ENCODE measurements at places on chromosomes 2 and 18.

DNA sequence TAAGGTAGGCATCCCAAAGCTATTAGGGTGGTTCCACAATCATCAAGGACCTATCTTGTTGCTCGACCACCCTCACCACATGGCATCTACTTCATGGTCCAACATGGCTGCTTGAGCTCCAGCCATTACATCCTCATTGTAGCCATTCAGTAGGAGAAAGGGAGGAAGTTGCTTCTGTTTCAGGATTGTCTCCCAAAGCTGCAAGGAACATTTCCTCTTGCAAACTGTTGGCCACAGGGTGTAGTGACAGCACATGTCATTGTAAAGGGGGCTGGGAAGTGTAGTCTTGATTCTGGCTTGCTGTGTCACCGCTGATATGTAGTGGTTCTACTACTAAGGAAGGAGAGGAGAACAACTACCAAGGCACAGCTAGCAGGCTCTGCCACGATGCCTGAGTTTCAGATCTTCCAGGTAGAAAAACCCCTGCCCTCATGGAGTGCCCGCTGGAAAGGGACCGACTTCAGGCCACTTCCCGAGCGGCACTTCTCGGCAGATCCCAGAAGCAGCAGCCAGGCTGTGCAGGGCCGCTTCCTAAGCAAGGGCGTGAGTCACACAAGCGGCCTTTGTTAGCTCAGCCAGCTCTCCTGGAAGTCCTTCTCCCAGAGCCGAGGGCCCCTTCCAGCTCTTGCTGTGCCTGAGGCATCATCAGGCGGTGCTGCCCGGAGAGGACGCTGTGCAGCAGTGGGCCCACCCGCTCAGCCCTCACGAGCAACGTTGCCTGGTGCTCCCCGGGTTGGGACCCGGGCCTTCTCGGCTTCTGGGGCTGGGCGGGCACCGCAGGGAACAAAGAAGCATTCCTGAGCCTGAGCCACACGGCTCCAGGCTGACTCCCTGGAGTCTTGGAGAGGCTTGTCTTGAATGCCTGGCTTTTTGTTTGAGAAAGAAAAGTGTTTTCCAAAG is 58.2 kb downstream of the HS6ST1 start:
- no peak for DNase-seq

GRCh38 chr2:231660860-231661259 is 47.5 kb upstream of the PTMA start:
- no peak for DNase-seq

DNA sequence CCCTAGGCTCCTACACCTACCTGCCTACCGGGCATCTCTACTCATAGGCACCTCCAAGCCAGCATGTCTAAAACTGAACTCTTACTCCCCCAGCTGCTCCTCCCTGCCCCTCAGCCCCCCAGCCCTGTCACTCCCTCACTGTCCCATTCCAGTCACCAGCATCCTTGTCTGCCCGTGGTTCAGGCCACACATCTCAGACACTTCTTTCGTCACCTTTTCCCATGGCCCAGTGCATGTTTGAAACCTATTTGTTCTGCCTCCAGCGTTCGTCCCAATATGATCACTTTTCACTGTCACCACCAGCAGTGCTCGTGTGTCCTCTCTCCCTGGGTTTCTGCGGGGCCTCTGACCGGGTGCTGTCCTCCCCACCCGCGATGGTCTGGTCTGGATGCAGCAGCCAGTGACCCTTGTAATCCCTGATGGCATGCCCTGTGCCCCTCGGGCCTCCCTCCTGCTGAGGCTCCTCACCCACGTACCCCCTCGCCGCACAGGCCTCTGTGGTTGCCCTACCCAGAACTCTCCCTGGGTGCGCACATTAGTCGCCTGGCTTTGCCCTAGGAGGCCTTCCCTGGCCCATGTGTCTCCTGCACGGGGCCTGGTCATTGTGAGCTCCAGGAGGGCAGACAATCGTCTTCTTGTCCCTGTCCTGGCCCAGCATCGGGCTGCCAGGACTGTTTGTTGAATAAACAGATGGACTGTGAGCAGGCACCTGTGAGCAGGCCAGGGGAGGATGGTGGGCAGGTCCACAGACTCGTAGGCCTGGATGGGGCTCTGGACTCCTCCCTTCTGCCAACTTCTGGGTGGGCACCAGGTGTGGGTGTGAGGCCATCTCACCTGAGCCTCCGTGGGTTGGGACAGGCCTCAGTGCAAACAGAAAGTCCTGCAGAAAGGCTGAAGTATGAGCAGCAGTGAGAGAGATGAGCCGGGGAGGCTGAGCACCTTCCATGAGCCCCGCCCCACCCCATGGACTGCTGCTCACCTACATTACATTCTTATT is 15.5 kb downstream of the LDLRAD4 start:
- DNase-seq: no peak

DNA sequence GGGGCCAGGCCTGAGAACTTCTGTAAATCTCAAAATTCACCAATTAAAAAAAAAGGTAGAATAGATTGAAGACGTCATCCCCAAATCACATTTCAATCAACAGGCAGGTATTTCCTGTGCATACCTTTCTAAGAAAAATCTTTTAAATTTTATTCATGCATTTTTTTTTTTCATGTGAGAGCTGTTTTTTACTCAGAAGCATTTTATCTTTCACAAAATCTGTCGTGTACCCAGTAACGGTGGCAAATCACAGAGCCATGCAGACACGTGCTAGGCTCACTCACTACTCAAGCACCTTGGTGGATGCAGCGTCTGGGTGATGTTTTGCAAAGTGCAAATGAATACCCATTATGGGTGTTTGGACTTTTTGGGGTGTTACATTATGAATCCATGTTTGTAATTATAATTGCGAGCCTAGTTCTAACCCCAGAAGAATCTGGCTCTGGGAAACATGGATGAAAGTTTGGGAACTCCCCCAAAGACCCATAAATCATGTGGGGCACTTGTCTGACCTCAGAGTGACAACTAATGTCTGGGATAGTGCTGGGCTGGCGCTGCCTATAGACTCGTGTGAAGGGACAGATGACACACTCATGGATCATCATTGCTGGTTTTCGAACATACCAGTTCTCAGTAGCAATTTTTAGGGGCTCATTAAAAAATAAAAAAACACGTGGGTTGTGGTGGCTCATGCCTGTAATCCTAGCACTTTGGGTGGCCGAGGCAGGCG is 335.2 kb downstream of the LPIN1 start:
- DNase-seq: no peak

DNA sequence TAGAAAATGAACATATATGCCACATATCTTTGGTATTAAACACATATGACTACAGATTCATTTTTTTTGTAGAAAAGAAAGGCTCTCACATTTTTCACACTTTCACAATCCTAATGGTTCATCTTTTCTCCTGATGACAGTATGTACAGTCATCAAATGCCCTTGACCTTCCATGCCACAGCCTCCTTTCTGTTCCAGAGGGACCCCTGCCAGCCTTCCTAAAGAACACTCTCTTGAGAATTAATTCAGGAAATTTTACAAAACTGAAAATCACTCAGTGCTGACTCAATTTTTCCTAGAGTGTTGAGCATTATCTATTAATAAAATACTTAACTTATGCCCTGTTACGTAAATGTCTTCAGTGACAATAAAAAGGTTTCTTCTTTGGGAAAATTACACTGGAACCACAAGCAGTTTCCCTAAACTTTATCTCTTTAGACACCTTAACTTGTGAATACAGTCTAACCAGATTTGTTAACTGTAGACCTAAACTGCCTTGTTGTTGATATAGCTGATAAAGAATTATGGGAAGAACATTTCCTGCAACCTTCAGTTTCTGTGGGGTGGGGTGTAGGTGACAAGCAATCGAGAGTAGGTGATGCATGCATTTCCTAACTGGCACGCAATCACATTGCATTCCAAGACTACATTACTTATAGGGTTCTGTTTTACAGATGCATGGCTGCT is 15.3 kb upstream of the ACOXL start:
- DNase-seq: no peak

GRCh38 chr2:131056932-131057287 is 36.4 kb downstream of the FAM168B start:
- DNase-seq: no peak

GRCh38 chr2:204074456-204074855 is 137.9 kb downstream of the ICOS start:
- no peak for DNase-seq

GRCh38 chr2:185179743-185180142 is 558.9 kb upstream of the FSIP2 start:
- DNase-seq: no peak

GRCh38 chr18:56575819-56576663 is 62.4 kb downstream of the TXNL1 start:
- DNase-seq: no peak

GRCh38 chr2:1162768-1163584 is 212.3 kb downstream of the SNTG2 start:
- DNase-seq: no peak

GRCh38 chr2:74578408-74578807 is 23.9 kb downstream of the DOK1 start:
- no peak for DNase-seq

GRCh38 chr2:235514627-235515363 is 21.0 kb downstream of the AGAP1 start:
- no peak for DNase-seq

- DNase-seq: no peak
Observed at GRCh38 chr18:28714498-28714897, 537.6 kb upstream of the CDH2 start.

GRCh38 chr2:108320326-108320922 is 31.7 kb downstream of the SULT1C2 start:
- no peak for DNase-seq

GRCh38 chr2:215638687-215639086 is 202.8 kb upstream of the FN1 start:
- DNase-seq: no peak

DNA sequence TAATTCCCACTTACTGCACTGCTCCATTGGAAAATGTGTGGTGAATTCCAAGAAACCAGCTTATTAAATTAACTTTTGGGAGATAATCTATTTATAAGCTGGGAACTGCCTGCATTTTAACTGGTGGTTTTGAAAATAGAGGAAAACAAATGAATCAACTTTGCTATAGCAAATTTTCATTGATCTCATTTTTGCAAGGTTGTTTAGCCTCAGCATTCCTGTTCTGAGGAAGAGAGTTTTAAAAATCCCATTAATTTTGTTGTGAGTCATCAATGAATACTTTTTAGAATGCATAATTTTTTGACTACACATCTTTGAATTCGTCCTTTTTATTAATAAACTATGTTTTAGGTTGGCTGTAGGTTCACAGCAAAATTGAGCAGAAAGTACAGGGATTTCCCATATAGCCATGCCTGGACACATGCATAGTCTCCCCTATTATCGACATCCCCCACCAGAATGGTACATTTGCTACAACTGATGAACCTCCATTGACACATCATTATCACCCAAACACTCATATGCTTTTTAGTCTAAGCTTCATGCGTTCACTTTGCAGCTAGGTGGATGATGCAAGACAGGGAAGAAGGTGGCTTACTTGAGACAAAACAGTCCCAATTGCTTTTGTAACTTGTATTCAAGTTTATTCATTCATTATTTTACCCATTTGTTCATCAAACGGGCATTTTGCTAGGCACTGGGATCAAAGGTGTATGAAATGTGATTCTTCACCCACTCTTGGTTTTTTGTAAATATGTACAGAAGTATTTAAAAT is 106.9 kb downstream of the ZNF521 start:
- DNase-seq: no peak

- no peak for DNase-seq
Observed at GRCh38 chr2:41854227-41854626, 193.6 kb upstream of the PKDCC start.

GRCh38 chr2:19796035-19796695 is 105.6 kb downstream of the TTC32 start:
- DNase-seq: no peak

DNA sequence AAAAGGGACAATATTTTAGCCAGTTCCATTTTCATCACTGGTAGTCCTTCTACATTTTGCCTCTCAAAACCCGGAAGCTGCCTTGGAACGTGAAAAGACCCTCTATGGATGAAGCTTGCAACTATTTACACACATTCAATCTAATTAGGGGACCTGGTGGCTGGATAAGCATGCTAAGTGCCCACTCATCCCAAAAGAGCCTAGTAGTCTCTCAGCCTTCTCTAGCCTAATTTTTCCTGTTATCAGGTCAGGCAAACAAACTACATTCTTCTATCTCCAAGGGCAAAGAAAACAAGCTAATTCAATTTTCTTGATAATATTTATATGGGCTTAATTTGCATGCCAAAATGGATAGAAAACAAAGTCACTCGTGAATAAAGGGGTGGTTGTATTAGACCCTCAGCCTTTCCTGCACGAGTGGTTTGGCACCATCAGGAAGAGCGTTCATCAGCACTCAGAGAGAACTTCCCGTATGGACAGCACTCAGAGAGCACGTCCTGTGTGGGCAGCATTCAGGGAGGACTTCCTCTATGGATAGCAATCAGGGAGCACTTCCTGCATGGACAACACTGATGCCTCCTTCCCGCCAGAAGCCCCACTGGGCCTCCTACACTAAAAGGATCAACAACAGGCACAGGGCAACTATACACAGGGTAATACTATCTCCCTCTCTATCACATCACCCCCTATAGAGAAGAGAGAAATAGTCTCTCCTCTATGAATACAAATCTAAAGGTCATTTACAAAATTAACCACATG is 122.2 kb downstream of the RBMS1 start:
- DNase-seq: no peak

DNA sequence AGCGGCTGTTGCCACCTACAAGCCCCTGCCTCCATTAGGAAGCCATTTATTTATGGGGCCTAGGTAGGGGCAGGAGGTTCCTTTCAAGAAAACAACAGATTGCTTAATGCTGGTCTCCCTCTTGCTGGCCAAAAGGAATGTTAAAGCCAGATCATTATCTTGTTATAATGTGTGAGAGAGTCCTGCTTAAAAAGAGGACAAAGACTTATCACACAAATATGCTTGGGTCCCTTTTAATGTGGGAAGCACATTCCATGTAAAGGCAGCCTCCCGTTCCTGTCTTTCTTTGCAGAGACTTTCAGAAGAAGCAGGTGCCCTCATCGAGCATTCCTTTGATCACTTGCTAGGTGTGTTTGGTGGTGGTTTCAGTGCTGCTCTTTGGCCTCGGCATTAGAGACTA is 76.4 kb downstream of the AGAP1 start:
- DNase-seq: no peak

- DNase-seq: peak; percentile 29
Observed at GRCh38 chr2:119544075-119544938, at the start of gene CFAP221. TSS of gene CFAP221 (plus strand) at chr2:119544449. CDS start at chr2:119546132, 1,683 bp downstream.

DNA sequence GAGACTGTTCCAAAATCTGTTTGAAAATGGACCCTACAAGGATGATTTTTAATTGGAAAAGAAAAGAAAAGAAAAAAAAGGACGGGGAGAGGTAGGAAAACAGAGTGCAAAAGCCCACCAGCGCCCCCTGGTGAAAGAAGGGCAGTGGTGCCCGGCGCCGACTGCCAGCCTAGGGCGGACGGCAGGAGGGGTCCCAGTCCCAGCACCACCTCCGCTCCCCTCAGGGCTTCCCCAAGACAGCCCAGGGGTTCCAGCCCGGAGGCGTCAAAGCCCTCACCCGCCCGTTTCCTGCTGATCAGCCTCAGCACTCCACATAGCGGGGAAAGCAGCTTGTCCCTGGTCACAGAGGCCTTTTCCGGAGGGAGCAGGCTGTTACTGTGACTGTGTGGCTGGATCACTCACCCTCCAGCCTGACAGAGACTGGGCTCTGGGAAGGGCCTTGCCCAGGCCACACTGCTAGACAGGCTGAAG is 213.9 kb downstream of the TFCP2L1 start:
- DNase-seq: no peak

Data from cortex of kidney (tissue), 1 donor.